ENCODE measurements at places on chromosomes 5 and 9.

GRCh38 chr9:4443439-4443838, 46.8 kb upstream of the SLC1A1 start:
- no peaks in the 10 kb centered on the region for H3K36me3 ChIP-seq
- DNase-seq, result no peak
- no peak overlapping the region for H3K27ac ChIP-seq
- no peak overlapping the region for H3K4me3 ChIP-seq
- peaks cover 7% of the 10 kb centered on the region for H3K27me3 ChIP-seq
- H3K4me1 ChIP-seq, result no peaks in the 10 kb centered on the region

DNA sequence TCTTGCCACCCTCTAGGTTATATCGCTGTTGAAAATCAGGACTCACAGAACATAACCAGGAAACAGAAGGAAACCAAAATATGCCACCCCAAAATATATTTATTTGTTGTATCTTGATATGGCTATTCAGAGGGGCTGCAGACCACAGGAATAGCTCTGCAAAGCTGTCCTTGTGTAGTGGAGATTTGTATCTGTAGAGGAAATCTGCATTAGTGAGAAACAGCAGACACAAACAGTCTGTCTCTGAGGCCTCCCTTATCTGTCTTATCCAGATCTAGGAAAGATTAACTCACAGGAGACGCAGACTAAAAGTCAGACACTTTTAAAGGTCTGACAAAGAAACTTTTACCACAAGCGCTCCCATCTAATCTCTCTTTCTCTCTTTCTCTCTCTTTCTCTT, 54.1 kb upstream of the CEMIP2 start:
- no peak overlapping the region for H3K4me3 ChIP-seq
- H3K27me3 ChIP-seq, result no peaks in the 10 kb centered on the region
- no peak for DNase-seq
- H3K4me1 ChIP-seq, result peaks cover 7% of the 10 kb centered on the region

- no peak for DNase-seq
- H3K4me3 ChIP-seq, result no peak overlapping the region
- H3K4me1 ChIP-seq, result no peaks in the 10 kb centered on the region
- no peaks in the 10 kb centered on the region for H3K36me3 ChIP-seq
These were observed 595.3 kb downstream of the PSAT1 start for GRCh38 chr9:78892182-78892581.

GRCh38 chr5:45793638-45794532, 97.7 kb upstream of the HCN1 start:
- no peak overlapping the region for H3K4me3 ChIP-seq
- no peaks in the 10 kb centered on the region for H3K27me3 ChIP-seq
- DNase-seq, result no peak
- H3K27ac ChIP-seq, result no peak overlapping the region
- no peaks in the 10 kb centered on the region for H3K36me3 ChIP-seq

GRCh38 chr9:2469681-2470221, 151.8 kb upstream of the VLDLR start:
- H3K27ac ChIP-seq, result no peak overlapping the region
- no peaks in the 10 kb centered on the region for H3K4me1 ChIP-seq
- H3K4me3 ChIP-seq, result no peak overlapping the region

DNA sequence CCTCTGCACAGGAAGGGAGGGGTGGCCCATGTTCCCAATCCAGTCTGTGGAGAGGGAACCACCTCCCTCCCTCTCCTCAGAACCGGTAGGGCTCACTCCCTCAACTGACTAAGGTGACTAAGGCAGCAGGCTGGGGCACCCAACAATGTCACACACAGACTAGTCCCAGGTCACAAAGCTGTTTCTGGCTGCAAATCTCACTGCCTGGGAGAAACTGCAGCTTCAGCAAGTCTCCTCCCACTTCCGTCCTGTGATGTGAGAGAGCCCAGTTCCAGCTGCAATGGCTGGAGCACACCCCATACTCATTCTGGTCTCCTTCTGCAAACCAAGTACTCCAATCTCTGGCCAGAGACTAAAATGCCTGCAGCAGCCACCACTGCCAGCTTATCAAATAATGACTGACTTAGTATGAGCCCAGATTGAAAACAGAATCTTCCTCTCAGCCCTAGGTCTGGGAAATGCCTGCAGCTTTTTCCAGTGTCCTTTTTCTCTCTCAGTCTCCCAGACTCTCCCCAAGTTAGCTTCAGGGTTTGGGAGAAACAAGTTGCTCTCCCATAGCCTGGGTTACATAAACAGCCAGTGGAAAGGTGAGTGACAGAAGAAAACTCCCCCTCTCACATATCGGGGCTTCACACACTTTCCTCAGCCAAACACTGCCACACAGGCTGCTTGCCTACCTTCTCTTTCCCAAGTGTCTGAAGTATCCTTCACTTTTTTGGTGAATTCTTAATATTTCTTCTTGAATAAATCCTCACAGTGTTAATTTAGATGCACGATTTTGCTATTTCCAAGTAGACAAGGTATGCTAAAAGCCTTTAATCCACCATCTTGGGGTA, 247.4 kb upstream of the RASA1 start:
- peaks cover 15% of the 10 kb centered on the region for H3K4me1 ChIP-seq
- H3K27ac ChIP-seq, result peak overlapping the region; percentile 58
- H3K36me3 ChIP-seq, result peaks cover 5% of the 10 kb centered on the region
- peak; percentile 38 for DNase-seq

DNA sequence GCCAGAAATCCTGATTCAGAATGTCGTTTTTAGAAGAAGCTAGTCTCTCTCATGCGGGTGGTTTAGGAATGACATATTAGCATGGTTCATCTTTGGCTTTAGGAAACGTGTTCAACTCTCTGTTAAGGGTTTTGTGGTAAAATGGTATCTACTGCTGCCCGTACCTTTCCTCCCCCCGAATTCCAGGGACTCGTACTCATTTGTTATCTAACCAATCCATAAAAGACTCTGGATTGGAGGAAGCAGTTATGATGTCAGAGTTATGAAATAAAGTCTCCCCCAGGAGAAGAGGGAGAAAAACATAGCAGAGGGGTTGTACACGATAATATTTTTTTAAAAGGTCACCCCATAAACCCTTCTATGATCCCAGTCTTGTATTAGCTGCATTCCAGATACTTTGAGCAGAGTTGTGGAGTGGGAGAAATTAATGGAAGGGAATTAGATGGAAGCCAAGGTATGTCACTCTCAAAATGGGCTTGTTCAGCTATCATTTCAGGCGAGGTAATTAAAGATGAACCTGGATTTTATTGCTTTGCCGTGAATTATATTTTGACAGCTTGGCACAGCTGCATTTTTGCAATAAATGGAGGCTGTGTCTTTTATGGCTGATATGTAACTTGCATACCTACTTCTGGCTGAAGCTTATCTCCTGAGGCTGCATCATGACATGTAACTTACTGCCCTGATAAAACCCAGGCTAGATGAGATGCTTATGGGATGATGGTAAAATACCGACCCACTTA, 31.3 kb downstream of the RAI14 start:
- no peak for DNase-seq
- no peak overlapping the region for H3K27ac ChIP-seq
- no peak overlapping the region for H3K4me3 ChIP-seq
- H3K36me3 ChIP-seq, result no peaks in the 10 kb centered on the region
- peaks cover 9% of the 10 kb centered on the region for H3K27me3 ChIP-seq

- no peaks in the 10 kb centered on the region for H3K27me3 ChIP-seq
- H3K36me3 ChIP-seq, result peaks cover 10% of the 10 kb centered on the region
- DNase-seq, result peak; percentile 61
- peak overlapping the region; percentile 78 for H3K27ac ChIP-seq
- peak overlapping the region; percentile 96 for H3K4me3 ChIP-seq
These were observed 519 bp downstream of the EXOC3 start for GRCh38 chr5:443239-444151.

All from activated naive CD8-positive, alpha-beta T cell treated with anti-CD3 and anti-CD28 coated beads, Interleukin-2, amount 10 ng/mL, durations not matched to agents 7 days and 5 days (primary cell).